DMS 273 treated with DMSO at 0.1 percent for 48 hours (cell line): ENCODE measurements at places on chromosomes 11 and 22.

GRCh38 chr11:127616158-127616557 is 615.6 kb upstream of the KIRREL3 start:
- DNase-seq: no peak

DNA sequence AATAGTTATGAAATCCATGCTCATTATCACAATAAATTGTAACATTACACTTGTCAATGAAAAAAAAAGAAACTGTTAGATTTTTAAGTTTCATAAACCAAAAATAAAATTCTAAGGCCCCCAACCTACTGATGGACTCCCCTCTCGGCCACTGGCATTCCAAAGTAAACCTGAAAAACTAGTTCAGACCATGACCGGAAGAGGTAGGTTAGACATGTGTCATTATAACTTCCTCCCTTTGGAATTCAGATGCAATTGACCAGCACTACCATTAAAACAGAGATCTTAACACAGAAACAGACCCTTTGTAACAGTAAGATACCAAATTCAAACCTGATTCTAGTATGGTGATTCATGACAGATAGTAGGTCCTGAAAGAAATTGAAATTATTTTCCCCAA is 12.9 kb downstream of the OR10A6 start:
- DNase-seq: no peak

- no peak for DNase-seq
These were observed 117.3 kb downstream of the PLEKHA7 start for GRCh38 chr11:16896729-16897469.

DNA sequence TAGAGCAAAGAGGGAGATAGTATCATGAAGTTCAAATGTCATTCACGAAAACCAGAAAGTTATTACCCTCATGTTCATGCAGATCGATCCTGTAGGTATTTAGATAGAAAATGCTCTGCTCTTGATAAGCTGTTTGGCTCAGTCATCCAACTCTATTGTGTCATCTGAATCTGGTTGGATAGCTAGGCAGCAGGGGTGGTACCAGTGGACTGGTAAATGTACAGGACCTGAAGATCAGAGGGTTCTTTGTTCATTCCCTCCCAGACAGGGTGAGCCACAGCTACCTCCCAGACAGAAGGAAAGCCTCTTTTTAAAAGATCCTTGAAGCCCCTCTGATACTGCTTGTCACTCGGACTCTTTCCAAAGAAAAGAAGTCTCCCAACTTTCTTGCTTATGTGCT is 29.8 kb upstream of the DRD2 start:
- no peak for DNase-seq

- DNase-seq: no peak
These were observed 4.3 kb downstream of the SHANK3 start for GRCh38 chr22:50676661-50677492.

DNA sequence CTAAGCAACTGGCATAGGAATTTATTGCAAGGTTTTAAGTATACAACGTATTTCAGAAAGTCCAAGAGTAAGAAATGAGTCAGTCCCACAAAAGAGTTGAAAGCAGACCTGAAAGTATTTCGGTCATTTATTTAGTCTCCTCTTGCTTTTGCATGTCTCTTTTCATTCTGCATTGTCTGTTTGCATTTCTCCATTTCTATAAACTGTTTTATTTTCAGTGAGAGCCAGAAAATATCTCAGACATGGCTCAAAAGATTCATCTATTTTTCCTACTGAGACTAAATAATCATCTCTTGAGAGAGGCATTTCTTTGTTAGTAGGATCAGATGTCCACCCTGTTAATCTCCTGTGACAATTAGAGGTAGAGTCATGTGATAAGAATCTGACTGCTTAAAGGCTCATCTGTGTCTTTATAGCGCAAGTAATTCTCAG is 219.1 kb upstream of the CCDC179 start:
- no peak for DNase-seq

DNA sequence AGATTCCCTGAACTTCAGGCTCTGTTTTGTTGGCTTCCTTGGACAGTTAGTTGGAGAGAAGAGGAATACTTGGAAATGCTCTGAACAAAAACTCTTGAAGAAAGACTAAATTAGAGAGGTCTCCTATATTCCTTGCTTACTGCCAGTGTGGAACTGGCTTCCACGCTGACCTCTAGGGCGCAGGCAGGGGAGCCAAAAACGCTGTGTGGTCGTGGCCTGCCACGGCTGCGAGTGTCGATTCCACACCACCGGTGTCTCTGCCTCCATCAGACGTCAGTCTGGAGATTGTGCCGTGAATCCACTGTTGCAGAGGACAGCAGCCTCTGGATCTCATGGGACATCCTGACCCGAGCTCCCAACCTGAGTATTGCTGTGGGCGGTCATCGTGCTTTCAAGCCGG is 37.5 kb upstream of the RAB1B start:
- DNase-seq: no peak

DNA sequence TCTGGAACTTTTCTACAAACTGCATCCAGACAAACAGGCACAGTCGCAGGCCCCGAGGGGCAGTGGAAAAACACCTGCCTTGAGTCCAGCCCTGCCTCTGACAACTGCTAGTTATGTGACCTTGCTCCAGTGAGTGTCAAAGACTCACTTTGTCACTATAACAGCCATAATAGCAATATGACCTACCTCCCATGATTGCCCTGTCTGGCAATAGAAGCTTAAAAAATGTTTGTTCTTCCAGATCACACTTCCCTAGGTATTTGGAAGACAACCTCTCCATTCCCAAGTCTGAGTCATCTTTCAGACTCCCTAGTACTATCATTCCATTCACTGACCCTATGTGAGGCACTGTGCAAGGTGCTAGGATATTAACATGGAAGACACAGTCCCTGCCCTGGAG is 74.5 kb downstream of the RPL27A start:
- no peak for DNase-seq

DNA sequence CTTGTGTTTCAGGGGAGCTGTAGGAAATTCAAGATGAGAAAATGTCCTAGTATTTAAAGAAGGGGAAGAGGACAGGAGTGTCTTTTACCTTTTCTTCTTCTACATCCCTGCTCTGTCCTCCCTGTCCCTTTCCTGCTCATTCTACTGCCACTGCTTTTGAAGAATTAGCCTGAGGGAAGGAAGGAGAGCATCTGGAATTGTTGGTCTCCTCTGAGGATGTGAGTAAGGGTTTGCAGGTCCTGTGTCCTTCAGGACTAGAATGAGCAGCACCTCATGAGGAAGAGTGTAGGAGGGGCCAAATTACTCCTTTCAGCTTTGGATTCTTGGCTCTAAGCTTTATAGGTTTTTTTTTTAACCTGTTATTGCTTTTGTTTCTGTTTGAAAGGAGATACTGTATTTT is 24.2 kb downstream of the SNU13 start:
- DNase-seq: no peak

DNA sequence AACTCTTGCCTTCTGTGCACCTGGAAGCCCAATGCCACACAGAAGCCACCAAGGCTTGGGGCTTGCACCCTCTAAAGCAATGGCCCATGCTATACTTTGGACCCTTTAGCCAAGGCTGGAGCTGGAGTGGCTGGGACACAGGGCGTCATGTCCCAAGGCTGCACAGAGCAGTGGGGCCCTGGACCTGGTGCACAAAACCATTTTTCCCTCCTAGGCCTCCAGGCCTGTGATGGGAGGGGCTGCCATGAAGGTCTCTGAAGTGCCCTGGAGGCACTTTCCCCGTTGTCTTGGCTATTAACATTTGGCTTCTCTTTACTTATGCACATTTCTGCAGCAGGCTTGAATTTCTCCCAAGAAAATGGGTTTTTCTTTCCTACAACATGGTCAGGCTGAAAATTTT is 20.6 kb upstream of the TMEM45B start:
- DNase-seq: no peak

GRCh38 chr11:45930951-45931570 is 8.6 kb downstream of the LARGE2 start:
- no peak for DNase-seq

GRCh38 chr11:129314371-129314770 is 61.3 kb upstream of the BARX2 start:
- DNase-seq: no peak
